ENCODE measurements at places on chromosomes 16 and 17. TPM values are rescaled to one million over a fixed set of nuclear protein-coding genes. Genes with fewer than 3 reads are reported as not detected.

DNA sequence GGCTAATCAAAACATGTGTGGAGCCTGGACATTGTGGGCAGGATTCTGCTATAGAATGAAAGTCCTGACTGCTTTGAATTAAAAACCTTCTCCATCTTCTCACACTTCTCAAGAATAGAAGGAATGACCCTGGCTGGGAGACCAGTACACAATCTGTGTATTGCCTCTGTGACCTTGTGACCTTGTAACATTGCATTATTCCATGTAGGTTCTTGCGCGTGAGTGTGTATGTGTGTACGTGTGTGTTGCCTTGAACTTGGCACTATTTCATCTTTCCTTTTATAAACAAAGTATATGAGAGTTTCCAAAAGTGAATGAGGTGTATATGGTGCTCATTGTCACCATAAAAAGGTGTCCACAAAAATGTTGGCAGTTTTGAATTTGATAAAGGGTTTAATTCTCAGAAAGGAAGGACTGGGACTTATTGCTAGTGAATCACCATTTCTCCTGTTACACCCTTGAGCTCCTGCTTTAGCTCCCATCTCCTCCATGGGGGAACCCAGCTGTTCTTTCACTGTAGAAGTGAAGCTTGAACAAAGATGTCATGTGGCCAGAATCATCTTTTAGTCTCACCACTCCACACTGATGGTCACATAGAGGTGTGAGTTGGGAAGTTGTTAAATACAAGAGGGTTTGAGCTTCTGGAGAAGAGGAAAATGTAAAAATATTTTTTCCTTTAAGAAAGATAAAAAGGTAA is 244.9 kb downstream of the FTO start:
- peaks cover 23% of the 10 kb centered on the region for H3K4me1 ChIP-seq
- no peak overlapping the region for H3K4me3 ChIP-seq
- H3K27ac ChIP-seq, result no peak overlapping the region
- no peaks in the 10 kb centered on the region for H3K36me3 ChIP-seq
- DNase-seq, result no peak
- no peaks in the 10 kb centered on the region for H3K27me3 ChIP-seq

DNA sequence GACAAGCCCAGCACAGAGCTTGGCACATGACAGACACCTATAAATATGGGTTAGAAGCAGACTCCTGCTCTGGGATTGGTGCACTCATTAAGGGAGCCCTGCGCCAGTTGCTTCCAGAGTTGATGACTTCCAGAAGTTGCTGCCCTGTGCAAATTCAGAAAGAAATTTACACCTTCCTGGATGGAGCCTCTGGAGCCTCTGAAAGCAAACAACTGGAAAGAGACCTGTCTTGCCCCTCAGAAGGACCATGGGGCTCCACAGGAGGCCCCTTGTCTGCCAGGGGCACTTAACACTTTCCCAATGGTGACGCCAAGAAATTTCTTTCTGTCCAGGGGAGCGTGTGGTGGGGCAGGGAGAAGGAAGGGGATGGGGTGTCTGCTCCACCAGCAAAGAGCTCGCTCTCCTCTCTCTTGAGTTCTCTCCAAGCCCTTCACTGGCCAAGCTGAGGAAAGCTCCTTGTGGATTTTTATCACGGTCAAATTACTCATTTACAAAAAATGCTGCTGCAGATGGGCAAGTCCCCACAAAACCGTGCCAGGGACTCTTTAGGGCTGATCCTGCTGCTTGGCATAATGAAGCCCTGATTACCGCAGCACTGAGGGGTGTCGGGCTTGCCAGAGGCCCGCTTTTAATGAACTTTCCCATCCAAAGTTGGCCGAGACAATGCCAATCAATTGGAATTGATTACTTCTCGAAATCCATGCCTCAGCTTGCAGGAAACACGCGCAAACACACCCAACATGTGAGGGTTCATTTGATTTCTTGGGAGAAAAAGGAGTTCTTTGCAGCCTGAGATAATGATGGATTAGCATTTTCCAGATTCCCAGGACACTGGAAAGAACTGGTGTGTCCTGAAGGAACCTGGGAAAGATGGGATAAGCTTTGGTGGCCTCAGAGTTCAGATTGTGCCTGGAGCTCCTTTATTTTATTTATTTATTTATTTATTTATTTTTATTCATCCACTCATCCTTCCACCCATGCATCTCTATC is 583.6 kb upstream of the CDH5 start:
- no peaks in the 10 kb centered on the region for H3K36me3 ChIP-seq
- no peak overlapping the region for H3K27ac ChIP-seq
- no peak overlapping the region for H3K4me3 ChIP-seq
- no peaks in the 10 kb centered on the region for H3K27me3 ChIP-seq

The MYO15B gene
- total RNA-seq, result 125 TPM

The NECAB2 gene
- total RNA-seq, result not detected

The ATP2C2 gene
- total RNA-seq, result not detected

Measured in activated naive CD8-positive, alpha-beta T cell treated with anti-CD3 and anti-CD28 coated beads, Interleukin-2, amount 10 ng/mL, durations not matched to agents 7 days and 5 days (primary cell).